ENCODE measurements at places on chromosomes 11 and 22.
A peak's percentile ranks its signal among the peaks of the same experiment; 100 is the strongest.

- DNase-seq = no peak
Measured at GRCh38 chr11:57008373-57008772, 19.7 kb downstream of the OR5AK2 start.

DNA sequence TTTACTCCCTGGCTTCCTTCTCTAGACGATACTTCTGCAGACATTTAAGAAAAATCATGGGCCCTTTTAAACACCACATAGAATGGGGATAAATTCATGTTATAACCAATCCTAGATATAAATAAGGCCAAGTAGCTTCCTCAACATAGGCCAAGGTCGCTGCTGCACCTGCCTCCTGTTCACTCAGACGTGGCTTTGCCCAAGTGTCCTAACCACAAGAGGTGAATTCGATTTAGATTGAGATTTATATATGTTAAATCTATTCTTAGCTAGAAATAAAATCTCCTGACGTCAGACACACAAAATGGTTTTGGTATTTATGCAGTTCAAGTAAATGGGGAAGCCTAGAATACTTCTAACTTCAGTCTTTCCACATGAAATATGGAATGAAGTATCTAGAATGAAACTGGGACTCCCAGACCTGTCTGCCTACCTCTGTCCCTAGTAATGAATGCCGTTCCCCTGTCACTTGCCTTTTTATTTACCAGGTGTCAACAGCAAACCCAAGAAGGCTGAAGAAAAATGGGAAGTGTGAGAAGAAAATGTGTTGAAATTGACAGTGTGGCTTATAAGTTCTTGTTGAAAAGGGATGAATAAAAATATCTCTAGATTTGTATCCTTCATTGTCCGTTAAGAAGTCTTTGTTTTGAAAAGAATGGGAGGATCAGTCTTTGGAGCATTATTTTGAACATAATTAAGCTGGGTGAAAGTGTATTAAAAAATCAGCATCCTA lies 131.8 kb downstream of the HIPK3 start:
- no peak for DNase-seq

DNA sequence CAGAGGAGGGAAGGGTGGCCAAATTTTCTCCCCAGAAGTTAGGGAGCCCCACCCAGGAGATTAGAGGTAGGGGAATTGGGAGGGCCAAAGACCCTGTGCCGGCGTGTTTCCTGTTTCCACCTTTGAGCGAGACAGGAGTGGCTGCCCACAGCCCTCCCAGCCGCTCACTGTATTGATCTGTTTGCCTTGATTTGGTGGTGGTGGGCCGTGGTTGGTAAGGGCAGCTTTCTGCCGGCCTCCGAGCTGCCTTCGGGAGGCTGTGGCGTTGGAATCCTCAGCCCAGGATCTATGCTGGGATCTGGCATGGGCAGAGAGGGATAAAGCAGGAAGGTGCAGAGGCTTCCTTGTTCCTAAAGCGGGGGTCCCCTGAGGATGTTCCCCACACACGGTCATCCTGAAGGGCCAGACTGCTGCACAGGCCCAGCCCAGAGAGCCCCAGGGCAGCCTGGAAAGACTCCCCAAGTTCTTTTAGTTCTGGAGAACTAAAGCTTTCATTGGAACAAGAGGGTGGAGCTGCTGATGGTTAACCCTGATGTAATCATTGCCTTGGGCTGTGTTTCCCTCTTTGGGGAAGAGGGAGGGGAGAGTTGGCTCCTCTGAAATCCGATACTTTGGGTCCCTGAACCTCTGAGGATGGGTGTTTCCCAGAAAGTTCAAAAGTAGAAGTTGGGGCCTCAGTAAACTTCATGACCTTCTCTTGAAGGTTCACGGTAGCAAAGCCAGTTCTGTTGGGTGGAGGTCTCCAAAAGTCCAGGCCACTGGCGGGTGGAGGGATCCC lies 7.2 kb downstream of the FAM83F start:
- no peak for DNase-seq

DNA sequence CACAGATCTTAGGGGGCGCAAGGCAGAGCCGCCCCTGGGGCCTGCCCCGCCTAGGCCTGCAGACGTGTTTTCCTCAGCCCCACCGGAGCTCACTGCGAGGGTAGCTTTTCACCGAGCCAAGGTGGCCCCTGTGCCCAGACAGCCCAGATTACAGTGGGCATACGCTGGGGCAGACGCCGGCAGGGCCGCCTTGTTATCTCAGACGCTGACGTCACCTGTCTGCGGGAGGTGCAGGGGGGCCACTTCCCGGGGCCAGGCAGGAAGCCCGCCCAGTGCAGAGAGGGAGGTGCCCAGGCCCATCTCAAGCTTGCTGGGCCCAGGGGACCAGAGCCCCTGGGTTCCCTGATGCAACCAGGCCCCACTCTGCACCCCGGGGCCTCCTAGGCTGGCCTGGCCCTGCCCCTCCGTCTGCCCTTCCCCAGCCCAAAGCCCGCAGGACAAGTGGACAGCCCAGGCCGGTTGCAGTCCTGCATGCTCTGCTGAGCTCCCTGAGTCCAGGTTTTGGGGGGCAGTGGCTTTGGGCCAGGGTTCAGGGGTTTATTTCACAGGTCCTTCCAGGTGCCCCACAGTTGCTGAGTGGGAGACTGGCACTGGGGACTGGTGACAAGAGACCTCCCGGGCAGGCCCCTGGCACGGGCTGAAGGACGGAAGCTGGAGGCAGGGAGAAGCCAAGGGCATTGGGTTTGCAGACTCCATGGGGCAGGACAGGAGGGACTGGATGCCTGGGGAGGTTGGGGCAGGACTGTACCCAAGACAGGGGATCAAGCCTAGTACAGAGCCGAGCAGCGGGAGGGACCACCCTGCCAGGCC lies 38.6 kb downstream of the IGF2 start:
- peak; percentile 27 for DNase-seq

GRCh38 chr11:61065955-61066638 lies 36.2 kb upstream of the CD5 start:
- DNase-seq = no peak

- DNase-seq = no peak
Measured at GRCh38 chr11:472816-473215, 22.7 kb downstream of the PTDSS2 start.

DNA sequence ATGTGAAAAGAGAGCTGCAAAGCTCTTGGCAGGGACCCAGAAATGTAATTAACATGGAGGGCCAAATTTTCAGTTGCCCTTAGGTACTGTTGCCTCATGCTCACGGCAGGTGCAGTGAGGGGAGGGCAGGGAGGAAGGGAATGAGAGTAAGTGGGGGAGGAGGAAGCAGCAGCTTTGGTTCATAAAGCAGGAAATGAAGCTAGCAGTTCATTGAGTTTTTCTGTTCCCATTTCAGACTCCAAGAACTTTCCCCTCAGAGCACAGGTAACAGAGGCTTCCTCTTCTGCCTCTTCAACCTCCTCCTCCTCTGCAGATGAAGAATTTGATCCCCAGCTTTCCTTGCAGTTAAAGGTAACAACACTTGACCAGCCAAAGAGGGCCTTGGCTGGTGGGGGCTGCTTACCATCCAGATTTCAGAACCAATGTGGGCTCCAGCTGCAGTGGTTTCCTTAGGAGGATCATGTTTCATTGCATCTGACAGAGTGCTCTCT lies 57.9 kb upstream of the PARVA start:
- no peak for DNase-seq

GRCh38 chr22:50190941-50191741 lies 5.4 kb downstream of the TRABD start:
- peak; percentile 60 for DNase-seq

GRCh38 chr11:62770778-62771143 lies 435 bp upstream of the TAF6L start:
- peak; percentile 46 for DNase-seq

DNA sequence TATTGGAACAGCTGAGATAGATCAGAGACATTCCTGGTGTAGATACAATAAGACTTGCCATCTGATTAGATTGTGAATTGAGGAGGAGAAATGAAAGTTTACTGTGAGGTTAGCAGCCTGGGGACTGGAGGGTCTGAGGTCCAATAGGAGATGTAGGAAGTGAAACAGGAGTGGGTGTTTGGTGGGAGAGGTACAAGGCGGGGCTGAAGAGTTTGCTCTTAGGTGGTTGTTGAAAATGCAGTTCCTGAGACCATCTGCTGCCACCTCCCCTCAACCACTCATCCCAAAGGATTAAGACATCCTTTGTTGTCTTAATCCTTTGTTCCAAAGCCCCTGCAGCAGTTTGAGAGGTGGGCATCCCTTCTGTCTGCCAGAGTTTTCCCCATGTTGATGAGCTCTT lies 14.8 kb downstream of the PIWIL4 start:
- no peak for DNase-seq

- DNase-seq = no peak
Measured at GRCh38 chr22:38607680-38608079, 37.7 kb upstream of the DMC1 start.

DNA sequence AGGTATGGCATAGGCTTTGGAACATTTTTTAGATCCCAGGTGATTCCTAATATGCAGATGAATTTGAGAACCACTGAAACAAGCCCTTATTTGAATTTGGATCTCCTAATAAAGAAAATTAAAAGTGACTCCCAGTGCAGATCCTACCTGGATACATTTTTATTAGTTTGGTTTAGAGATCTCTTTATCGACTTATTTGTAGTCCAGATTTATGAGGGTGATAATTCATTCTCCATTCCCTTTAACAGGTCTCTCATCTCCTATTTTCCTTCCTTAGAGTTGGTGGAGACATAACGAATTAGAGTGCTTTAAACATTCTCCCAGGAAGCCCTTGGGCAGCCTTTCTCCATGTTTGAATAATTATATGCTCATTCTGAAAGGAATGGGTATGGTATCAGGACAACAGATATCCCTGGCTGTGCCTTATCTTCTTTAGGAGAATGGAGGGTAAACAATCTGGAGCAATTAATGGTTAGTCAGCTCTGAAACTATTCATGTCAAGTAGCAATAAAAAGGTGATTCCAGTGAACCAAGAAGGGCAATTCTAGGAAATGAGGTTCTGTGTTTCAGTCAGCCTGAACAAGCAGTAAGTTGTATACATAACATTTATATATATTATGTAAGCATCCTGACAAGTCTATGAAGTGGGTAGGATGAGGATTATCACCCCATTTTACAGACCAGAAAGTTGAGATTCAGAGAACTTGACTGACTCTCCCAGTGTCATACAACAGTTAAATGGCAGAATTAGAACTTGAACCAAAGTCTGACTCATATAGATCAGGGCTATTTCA lies 53.9 kb upstream of the RCE1 start:
- DNase-seq = no peak

DNA sequence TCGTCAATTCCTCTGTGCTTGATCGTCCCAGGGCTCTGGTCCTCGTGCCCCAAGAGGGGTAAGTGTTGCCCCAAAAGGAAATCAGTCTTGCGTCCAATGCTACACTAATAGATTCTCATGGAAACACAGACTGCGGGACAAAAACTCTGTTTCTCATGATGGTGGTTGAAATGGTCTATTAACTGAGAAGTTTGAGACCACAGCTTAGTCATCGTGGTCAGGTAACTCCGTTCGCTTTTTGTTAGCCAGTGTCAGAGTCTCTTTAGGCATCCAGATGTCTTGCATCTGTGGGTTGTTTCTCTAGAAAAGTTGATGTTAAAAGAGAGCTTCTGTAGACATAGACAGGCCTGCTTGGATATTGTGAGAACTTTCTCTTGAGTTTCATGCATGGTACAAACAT lies 104.6 kb upstream of the SORL1-AS1 start:
- DNase-seq = no peak

DNA sequence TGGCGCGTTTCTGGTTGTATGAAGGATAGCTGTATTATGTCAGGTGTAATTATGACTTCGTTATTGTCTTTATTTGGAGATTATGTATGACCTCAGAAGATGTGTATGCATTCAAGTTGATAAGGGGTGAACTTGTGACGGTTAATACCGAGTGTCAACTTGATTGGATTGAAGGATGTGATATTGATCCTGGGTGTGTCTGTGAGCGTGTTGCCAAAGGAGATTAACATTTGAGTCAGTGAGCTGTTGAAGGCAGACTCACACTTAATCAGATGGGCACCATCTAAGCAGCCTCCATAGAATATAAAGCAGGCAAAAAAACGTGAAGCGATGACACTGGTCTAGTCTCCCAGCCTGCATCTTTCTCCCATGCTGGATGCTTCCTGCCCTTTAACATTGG lies 15.3 kb upstream of the CD82 start:
- no peak for DNase-seq

GRCh38 chr11:107259811-107260221 lies 197.8 kb downstream of the CWF19L2 start:
- no peak for DNase-seq

- no peak for DNase-seq
Measured at GRCh38 chr11:14089690-14090462, 127.4 kb downstream of the SPON1 start.

- DNase-seq = no peak
Measured at GRCh38 chr11:47987781-47988180, 7.4 kb downstream of the PTPRJ start.

GRCh38 chr11:114379394-114380069 lies 20.8 kb downstream of the C11orf71 start:
- DNase-seq = no peak

DNA sequence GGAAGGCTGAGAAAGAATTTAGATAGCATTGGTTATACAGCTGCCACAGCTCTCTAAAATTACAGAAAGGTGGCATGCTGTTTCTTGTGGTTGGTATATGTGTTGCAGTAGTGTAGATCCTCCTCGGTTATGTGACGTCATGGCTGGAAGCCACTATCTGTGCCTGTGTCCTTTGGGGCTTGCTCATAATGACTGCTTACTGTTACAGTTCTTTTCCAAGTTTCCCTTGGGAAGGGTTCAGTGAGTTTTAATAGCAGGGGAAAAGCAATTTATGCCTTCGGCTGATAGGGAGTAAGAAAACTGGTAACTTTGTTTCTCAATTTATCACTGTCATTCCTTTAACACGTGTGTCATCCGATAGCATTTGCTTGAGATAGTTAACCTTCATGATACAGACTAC lies 47.2 kb downstream of the POLD3 start:
- DNase-seq = no peak

DNA sequence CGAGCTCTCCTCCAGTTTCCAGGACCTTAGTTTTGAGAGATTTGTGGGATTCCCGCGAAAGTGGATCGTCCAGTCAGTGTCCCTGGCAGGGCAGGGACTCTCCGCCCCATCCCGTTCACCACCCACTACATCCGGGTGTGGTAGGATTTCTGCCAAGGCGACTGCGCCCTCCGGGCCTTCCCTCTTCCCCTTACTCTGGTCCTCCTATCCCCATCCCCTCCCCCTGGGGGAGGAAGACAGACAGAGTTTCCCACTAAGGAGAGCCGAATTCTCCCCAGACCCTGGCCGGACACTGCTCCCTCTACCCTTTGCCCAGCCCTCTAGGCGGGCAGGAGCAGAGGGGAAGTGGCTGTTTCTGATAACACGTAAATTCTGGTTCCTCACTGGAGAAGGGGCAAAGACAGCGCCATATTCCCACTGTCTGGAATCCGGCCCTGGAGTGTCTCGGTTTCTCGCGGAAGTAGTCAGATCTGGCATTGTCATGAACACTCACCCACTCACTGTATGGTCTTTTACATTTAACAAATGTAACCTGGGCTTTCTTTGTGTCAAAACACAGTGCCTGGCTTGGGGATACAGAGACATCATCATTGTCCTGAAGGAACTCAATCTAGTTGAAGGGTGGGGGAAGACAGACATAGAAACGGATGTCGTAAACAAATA lies 1.1 kb upstream of the NECTIN1 start:
- DNase-seq = no peak

GRCh38 chr11:73393011-73393380 lies 16.8 kb downstream of the RELT start:
- no peak for DNase-seq

GRCh38 chr11:126459691-126460281 lies 104.3 kb downstream of the ST3GAL4 start:
- no peak for DNase-seq
